HFFc6 (cell line): ENCODE measurements at places on chromosomes 16 and 17.

GRCh38 chr17:49054342-49055092, 57.3 kb downstream of the IGF2BP1 start:
- no peak overlapping the region for H3K4me3 ChIP-seq
- no peak for DNase-seq
- H3K27me3 ChIP-seq = peaks cover 7% of the 10 kb centered on the region

DNA sequence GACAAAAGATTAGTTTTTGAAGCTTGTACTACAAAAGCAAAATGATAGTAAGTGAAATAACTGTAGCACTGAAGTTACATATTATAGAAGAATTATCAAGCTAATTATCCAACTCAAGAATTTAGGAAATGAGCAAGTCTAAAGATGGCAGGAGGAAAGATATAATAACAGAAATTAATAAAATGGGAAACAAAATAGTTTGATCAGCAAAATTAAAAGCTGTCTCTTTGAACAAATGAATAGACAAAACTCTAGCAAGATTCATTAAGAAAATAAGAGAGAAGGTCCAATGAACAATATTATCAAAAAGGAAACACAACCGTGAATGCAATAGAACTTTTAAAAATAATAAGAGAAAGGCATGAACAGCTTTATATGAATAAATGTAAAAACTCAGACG, 224.3 kb upstream of the IRX5 start:
- H3K27ac ChIP-seq = no peak overlapping the region
- no peak overlapping the region for H3K4me3 ChIP-seq
- H3K36me3 ChIP-seq = no peaks in the 10 kb centered on the region
- H3K4me1 ChIP-seq = no peaks in the 10 kb centered on the region
- no peak for DNase-seq

GRCh38 chr16:17407321-17407720, 63.4 kb downstream of the XYLT1 start:
- peaks cover 56% of the 10 kb centered on the region for H3K4me1 ChIP-seq
- peak overlapping the region; percentile 68; the same call in 1 of the 2 replicates for H3K27ac ChIP-seq
- peaks cover 3% of the 10 kb centered on the region; the same call in 1 of the 2 replicates for H3K27me3 ChIP-seq

GRCh38 chr17:65633988-65634387, 72.5 kb upstream of the AXIN2 start:
- peaks cover 3% of the 10 kb centered on the region for H3K27me3 ChIP-seq
- H3K36me3 ChIP-seq = no peaks in the 10 kb centered on the region
- H3K4me1 ChIP-seq = peaks cover 6% of the 10 kb centered on the region; the same call in 1 of the 2 replicates
- no peak for DNase-seq

DNA sequence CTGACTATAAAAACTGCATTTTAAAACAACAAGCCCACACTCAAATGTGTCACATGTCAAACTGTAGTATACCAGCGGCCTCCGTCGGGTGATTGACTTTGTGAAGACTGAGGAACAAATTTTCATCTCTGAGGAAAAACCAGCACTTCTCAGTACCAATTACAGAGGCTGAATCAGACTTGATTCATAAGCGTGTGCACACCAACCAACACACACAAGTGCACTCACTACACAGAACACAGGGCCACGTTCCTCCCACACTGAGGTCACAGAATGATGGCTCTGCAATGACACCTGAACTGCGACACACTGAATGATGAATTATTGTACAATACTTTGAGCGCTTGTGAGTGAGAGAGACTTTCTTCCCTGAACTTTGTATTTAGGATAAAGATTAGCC, 29.6 kb downstream of the XPO6 start:
- no peaks in the 10 kb centered on the region for H3K27me3 ChIP-seq
- H3K36me3 ChIP-seq = peaks cover 41% of the 10 kb centered on the region
- H3K4me1 ChIP-seq = peaks cover 75% of the 10 kb centered on the region
- H3K4me3 ChIP-seq = peak overlapping the region; percentile 78
- peak overlapping the region; percentile 93 for H3K27ac ChIP-seq

- DNase-seq = no peak
- no peaks in the 10 kb centered on the region for H3K36me3 ChIP-seq
- no peak overlapping the region for H3K27ac ChIP-seq
- H3K4me1 ChIP-seq = peaks cover 44% of the 10 kb centered on the region
Measured at GRCh38 chr17:78734793-78735641, 47.1 kb downstream of the CYTH1 start.

GRCh38 chr16:1325261-1325660, 8.2 kb upstream of the BAIAP3 start:
- no peak for DNase-seq
- no peak overlapping the region for H3K4me3 ChIP-seq
- H3K27me3 ChIP-seq = peaks cover 1% of the 10 kb centered on the region; the same call in 1 of the 2 replicates
- peaks cover under 1% of the 10 kb centered on the region; the same call in 1 of the 2 replicates for H3K36me3 ChIP-seq
- no peak overlapping the region for H3K27ac ChIP-seq
- H3K4me1 ChIP-seq = no peaks in the 10 kb centered on the region

GRCh38 chr17:48612854-48613691, 2.0 kb downstream of the HOXB8 start:
- H3K36me3 ChIP-seq = no peaks in the 10 kb centered on the region
- peak overlapping the region; percentile 66 for H3K4me3 ChIP-seq
- peaks cover 20% of the 10 kb centered on the region for H3K4me1 ChIP-seq

DNA sequence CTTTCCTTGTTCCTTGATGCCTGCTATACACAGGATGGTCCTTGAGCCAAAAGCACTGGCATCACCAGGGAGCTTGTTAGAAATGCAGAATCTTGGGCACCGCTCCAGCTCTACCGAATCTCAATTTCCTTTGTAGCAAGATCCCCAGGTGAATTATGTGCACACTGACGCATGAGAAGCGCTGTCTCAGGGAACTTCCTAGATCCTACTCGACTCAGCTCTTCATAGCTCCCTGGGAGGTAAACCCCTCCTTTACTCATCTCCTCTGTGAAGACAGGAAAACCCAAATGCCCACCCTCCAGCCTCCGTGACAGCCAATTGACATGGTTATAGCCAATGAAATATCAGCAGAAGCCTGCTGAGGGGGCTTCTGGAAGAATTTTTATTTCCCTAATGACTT, 4.1 kb downstream of the USP31 start:
- H3K4me1 ChIP-seq = peaks cover 42% of the 10 kb centered on the region
- H3K4me3 ChIP-seq = no peak overlapping the region
- H3K27ac ChIP-seq = peak overlapping the region; percentile 33
- H3K27me3 ChIP-seq = no peaks in the 10 kb centered on the region
- 0 out of 2 replicates have a peak, but pooled peaks cover 7% of the 10 kb centered on the region for H3K36me3 ChIP-seq
- DNase-seq = no peak

- H3K27ac ChIP-seq = no peak overlapping the region
- no peaks in the 10 kb centered on the region for H3K36me3 ChIP-seq
- no peak for DNase-seq
- H3K4me1 ChIP-seq = 0 out of 2 replicates have a peak, but pooled peaks cover 4% of the 10 kb centered on the region
- H3K27me3 ChIP-seq = peaks cover 21% of the 10 kb centered on the region
Measured at GRCh38 chr16:87166321-87166720, 150.9 kb downstream of the C16orf95 start.

GRCh38 chr17:1997289-1997926, 27.7 kb downstream of the RTN4RL1 start:
- peaks cover 13% of the 10 kb centered on the region for H3K27me3 ChIP-seq
- no peak overlapping the region for H3K27ac ChIP-seq
- no peak for DNase-seq
- no peaks in the 10 kb centered on the region for H3K36me3 ChIP-seq
- no peak overlapping the region for H3K4me3 ChIP-seq
- peaks cover 21% of the 10 kb centered on the region for H3K4me1 ChIP-seq

- H3K4me3 ChIP-seq = no peak overlapping the region
- H3K36me3 ChIP-seq = no peaks in the 10 kb centered on the region
- H3K4me1 ChIP-seq = no peaks in the 10 kb centered on the region
- no peak overlapping the region for H3K27ac ChIP-seq
- DNase-seq = no peak
Measured at GRCh38 chr17:33789658-33790057, 465.4 kb upstream of the CCL2 start.

- no peak overlapping the region; the same call in 1 of the 2 replicates for H3K27ac ChIP-seq
- no peak overlapping the region for H3K4me3 ChIP-seq
- H3K27me3 ChIP-seq = peaks cover 14% of the 10 kb centered on the region
- no peak for DNase-seq
- peaks cover 39% of the 10 kb centered on the region for H3K4me1 ChIP-seq
Measured at GRCh38 chr17:17419631-17420030, 57.2 kb upstream of the MED9 start.

- DNase-seq = peak; percentile 66
- peaks cover 24% of the 10 kb centered on the region for H3K27me3 ChIP-seq
- peak overlapping the region; percentile 74 for H3K27ac ChIP-seq
Measured at GRCh38 chr16:19886073-19886941, 1.7 kb upstream of the GPRC5B start.

DNA sequence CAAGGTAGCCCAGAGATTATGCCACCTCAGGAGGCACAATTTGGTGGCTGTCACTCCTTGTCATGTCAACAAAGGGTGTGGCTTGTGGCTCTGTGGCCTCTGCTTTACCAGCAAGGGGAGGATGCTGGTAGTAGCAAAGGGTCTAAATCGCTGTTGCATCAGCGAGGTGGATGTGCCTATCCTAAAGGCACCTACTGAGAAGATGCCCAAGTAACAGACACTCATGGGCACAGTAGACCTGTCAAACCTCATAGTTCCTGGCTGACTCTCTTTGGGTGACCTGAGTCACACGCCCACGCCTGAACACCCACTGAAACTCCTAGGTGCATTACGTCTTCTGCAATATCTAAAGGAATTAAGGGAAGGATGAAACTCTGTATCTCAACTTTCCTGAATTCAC, 139.5 kb downstream of the PRKCB start:
- H3K27me3 ChIP-seq = peaks cover 1% of the 10 kb centered on the region
- no peaks in the 10 kb centered on the region for H3K4me1 ChIP-seq
- DNase-seq = no peak
- peaks cover 6% of the 10 kb centered on the region for H3K36me3 ChIP-seq
- H3K27ac ChIP-seq = no peak overlapping the region
- H3K4me3 ChIP-seq = no peak overlapping the region

- no peak overlapping the region for H3K4me3 ChIP-seq
- H3K27ac ChIP-seq = no peak overlapping the region
- no peaks in the 10 kb centered on the region for H3K4me1 ChIP-seq
Measured at GRCh38 chr17:73414171-73414955, 102.6 kb upstream of the CDC42EP4 start.

- DNase-seq = no peak
- peaks cover 13% of the 10 kb centered on the region; the same call in 1 of the 2 replicates for H3K36me3 ChIP-seq
- peaks cover 27% of the 10 kb centered on the region for H3K27me3 ChIP-seq
- peak overlapping the region; percentile 29; the same call in 1 of the 2 replicates for H3K4me3 ChIP-seq
Measured at GRCh38 chr17:266701-267667, 85.5 kb upstream of the DOC2B start.
